ENCODE measurements at places on chromosomes 6 and 20. TPM values are rescaled to one million over a fixed set of nuclear protein-coding genes. Genes with fewer than 3 reads are reported as not detected.

DEFB114 gene
- total RNA-seq: not detected

RAD21L1 gene
- total RNA-seq: 0.59 TPM

GPLD1 gene
- 0.13 TPM for total RNA-seq

PRICKLE4 gene
- 0.39 TPM for total RNA-seq

PLEKHG1 gene
- total RNA-seq: 0.63 TPM

ADGRB3 gene
- 0.24 TPM for total RNA-seq

EYA2 gene
- not detected for total RNA-seq

HTR1E gene
- not detected for total RNA-seq

EEF1A2 gene
- total RNA-seq: 203 TPM

B3GAT2 gene
- 0.17 TPM for total RNA-seq

MYB gene
- 0.40 TPM for total RNA-seq

MAFB gene
- not detected for total RNA-seq

TFAP2D gene
- not detected for total RNA-seq

All from HT1080 (cell line).